G401 (cell line): ENCODE measurements at places on chromosomes 6 and 20.

DNA sequence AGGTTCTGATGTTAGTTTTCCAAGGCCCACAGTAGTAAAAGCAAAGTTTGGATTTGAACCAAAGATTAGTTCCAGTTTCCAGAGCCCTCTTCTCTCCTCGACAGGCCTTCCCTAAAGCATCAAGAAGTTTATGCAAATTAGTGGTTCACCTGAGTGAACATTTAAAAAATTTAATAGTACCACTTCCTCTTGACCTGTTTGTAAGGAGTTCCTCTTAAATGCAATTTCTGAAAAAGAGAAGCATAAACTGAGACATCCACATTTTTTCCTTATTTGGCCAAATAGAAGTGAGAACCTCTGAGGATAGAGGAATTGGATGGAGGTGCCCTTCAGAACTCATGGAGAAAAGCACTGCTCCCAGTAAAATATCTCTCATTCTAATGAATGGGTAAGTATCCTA lies 1.2 kb upstream of the DSE start:
- no peak for DNase-seq

- no peak for DNase-seq
Observed at GRCh38 chr6:131615275-131615674, 12.8 kb downstream of the MED23 start.

GRCh38 chr6:166998256-166999144 lies 697 bp upstream of the CEP43 start:
- DNase-seq = no peak

DNA sequence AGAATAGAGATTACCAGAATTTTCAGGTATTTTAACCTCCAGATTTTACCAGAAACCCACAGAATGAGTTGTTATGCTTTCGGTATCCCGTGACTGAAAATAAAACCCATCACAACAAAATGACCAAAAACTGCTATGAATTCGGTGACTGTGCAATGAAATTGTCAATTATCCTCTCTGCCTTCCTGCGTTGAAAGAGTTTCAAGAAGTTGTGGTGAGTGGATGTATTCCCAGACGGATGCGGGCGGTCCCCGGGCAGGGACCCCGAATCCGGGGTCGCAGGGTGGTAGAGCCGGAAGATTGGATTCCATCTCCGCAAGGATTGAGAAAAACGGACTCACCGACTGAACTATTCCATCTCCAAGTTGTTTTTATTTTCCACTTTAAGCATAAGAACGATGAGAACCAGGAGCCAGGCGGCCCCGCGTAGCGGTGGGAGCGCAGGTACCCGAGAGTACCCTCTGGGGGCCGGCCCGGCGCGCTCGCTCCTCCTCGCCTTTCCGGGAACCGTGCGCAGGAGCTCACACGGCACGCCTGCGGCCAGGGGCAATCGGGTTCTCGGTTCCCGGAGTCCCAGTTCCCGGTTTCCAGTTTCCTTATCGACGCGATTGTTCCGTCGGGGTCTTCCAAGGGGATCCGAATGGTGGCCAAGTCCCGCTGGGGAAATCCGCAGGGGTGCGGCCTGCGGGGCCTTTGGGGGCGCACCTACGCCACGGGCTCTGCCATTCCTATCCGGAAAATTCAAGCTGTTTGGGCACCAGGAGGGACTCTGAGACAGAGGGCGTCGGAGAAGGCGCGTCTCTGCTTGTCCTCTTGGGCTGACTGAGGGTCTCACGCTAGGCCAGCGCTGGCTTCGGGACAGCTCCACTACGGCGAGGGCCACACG lies 104.9 kb upstream of the PRDM1 start:
- DNase-seq = no peak

- DNase-seq = no peak
Observed at GRCh38 chr20:24823989-24824693, 124.9 kb upstream of the CST7 start.

GRCh38 chr6:121993362-121993761 lies 406.1 kb upstream of the HSF2 start:
- no peak for DNase-seq

DNA sequence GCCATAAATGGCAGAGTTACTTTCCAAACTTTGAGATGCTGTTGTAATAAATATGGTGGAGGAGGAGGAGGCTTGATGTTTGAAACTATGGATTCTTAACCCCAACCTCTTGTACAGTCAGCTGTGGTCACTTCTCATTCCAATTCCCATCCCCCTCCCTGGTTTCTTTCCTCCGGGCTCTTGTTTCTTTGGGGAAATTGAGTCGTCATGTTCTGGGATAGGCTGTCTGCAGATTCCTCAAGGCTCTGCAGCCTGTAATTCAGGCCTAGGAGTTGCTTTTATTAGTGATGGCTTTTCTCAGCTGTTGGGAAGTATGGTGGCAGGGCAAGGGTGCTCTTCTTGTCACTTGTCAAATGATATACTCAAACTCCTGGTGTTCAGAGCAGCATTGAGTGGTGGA lies 2.6 kb downstream of the PTK7 start:
- no peak for DNase-seq

- DNase-seq = no peak
Observed at GRCh38 chr6:128482642-128483041, 37.8 kb downstream of the PTPRK start.

DNA sequence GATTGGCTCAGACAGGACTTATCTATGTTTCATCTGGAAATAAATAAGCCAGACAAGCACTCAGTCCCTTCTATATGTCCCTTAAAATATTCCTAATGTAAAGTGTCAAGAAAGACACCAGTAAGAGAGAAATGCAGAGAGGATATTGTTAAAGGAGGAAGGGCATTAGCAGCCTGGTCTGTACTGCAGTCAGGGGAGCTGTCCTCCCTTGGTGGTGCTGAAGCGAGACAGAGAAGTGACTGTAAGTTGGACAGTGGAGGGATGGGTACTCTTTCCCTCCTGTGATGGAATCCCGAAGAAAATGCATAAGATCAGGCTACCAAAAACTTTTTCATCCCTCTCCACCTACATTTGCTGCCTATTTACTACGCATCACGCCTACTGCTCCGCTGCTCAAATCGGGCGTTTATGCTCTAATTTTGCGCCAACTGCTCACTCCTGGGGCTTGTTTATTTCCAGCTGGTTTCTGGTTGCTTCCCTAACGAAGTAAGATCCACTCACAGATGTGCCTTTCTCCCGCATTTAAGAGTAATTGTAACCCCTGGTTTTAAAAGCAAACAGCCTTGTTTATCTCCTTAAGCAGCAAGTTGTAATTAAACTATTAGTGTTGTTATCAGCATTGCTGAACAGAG lies 35.2 kb downstream of the PHACTR1 start:
- peak; percentile 23 for DNase-seq

DNA sequence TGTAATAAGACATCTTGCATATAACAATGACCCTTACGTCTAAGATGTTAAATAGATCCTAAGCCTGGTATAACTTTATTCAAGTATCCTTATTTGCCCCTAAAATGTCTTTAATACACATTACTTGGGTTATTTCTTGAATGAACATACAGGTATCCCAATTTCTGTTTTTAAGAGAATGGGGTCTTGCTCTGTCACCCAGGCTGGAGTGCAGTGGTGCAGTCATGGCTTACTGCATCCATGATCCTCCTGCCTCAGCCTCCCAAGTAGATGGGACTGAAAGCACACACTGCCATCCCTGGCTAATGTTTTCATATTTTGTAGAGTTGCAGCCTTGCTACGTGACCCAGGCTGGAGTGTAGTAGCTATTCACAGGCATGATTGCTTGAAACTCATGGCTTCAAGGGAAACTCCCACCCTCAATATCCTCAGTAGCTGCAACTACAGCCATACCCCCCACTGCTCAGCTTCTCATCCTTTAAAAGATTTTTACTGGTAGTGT lies 10.4 kb upstream of the ZNFX1 start:
- no peak for DNase-seq

DNA sequence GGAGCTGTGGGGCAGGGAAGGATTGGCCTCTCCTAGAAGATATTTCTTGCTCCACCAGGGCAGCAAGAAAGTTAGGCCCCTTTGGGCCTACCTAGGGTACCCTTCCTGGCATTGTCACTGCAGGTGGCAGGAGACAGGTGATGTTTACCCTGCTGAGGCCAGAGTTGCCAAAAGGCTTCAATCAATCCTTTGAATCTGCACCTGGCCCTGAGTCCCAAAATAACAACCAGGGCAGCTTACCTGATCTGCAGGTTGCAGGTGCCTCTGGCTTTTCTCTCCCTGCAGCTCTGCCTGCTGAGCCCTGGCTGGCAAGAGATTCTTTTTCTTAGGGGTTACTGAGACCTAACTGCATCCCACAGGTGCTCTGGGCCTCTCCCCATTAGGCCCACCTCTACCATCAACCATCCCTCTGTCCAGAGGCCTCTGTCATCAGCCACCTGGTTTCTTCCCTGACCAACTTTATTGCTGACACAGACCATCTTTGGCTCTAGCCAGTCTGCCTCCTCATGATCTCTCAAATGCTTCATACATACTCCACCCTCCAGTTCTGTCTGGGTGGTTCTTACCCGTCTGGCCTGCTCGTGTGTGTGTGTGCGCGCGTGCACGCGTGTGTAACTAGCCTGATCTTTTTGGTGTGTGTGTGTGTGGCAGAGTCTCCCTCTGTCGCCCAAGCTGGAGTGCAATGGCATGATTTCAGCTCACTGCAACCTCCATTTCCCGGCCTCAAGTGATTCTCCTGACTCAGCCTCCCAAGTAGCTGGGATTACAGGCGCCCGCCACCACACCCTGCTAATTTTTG lies 13.7 kb downstream of the BCL2L1 start:
- no peak for DNase-seq

GRCh38 chr20:45109634-45110033 lies 5.3 kb downstream of the WFDC5 start:
- DNase-seq = no peak

DNA sequence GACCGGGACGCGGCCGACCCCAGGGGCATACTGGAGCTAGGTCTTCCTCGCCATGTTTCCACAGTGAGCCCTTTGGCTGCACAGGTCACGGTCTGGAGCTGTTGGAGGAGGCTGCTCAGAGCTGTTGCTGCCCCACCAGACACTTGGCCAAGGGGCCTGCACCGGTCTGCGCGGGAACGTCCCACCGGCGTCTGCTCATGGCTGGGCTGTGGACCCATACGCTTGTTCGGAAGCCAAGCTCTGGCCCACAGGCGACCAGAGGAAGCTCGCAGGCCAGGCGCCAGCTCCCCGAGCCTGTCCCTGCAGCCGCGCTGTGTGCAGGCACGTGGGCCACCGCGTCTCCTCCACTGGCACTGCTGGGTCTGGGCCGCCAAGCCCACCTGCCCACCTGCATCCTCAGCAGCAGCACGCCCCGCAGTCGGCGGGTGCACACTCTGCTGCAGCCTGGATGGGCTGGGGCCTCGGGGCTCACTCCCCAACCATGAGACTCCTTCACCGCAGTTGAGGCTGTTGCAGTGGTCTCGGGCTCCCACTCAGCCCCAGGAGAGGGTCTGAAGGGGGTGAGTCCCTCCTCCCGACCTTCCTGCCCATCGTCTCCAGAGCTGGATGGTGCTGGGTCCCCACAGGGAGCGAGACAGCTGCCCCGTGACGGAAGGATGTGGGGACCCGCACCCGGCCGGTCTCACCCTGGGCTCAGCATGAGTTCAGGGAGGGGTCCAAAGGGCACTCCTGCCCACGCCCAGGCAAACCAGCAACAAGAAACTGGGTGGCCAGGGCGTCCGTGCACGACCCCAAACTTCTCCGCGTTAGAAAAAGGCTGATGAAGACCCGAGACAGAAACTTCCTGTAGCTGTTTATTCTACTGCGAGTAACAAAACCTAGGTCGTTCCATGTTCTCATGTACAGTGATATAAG lies 15.5 kb upstream of the TCFL5 start:
- no peak for DNase-seq
